ENCODE measurements at places on chromosomes 16 and 17.

DNA sequence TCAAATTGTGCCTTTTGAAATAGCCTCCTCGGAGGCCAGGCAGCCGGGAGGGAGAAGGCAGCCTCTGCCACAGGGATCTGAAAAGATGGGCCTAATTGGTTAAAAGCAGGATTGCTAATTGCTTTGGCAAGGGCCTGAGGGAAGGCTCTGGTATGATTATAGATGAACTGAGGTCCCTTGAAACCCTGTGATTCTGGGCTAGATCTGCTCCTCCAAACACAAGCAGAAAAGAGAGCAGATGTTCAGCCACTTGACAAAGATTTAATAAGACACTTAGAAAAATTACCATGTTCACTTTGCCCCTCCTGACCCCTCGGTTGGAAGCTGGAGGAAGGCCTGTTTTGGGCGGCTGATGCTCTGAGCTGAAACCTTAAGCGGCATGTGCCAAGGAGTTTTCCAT lies 209.5 kb upstream of the MPHOSPH6 start:
- no peak for DNase-seq

DNA sequence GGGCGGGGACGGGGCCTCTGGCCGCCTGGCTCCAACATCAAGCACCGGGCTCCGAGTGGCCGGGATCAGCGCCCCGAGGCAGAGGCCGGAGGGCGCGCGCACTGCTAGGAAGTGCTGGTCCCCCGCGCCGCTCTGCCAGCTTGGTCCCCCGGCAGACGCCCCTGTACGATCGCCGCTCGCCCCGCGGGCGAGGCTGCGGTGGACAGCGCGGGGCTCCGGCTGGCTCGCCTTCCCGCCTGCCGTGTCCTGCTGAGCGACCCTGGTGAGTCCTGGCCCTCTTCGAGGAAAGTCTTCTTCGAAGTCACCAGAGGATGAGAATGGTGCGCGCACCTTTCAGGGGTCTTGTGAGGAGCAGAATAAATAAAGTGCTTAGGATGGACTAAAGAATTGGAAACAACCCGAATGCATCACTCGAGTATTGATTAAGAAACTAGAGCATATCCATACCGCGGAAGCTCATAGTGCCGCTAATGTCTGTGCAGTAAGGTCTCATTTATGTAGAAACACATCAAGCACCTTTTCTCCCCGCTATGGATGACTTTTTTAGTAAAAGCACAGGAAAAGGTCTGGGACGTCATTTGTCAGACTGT lies 392 bp downstream of the ZNF213 start:
- no peak for DNase-seq

DNA sequence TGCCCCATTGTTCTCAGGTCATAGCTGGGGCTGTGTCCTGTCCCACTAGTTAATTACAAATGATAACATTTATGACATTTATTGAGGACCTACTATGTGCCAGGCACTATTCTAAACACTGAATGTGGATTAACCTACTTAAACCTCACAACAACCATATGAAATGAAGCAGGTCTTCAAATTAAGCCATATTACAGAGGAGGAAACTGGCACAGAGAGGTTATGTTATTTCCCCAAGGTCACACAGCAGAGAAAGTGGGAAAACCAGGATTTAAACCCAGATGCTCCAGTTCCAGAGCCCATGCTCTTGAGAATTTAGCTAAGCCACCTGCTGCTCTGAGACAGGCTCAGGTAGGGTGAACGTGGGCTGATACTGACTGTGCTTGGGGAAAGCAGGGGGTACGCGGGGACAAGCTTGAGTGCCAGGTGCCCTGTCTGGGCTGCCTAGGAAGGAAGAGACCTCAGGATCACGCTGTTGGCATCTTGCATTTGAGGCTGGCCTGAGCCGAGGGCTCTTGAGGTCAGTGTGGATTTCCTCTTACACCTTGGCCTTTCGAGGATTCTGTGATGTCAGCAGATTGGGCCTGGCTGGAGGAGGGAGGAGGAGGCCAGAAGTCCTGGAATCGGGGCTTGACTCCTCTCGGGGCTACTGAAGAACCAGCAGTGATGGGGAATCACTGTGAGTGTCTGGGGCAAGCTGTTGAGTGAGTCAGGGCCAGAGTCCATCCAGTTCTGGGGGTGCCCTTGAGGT lies 8.9 kb downstream of the SPNS2 start:
- no peak for DNase-seq

GRCh38 chr17:64130559-64131001 lies 636 bp upstream of the ERN1 start:
- peak; percentile 90 for DNase-seq

DNA sequence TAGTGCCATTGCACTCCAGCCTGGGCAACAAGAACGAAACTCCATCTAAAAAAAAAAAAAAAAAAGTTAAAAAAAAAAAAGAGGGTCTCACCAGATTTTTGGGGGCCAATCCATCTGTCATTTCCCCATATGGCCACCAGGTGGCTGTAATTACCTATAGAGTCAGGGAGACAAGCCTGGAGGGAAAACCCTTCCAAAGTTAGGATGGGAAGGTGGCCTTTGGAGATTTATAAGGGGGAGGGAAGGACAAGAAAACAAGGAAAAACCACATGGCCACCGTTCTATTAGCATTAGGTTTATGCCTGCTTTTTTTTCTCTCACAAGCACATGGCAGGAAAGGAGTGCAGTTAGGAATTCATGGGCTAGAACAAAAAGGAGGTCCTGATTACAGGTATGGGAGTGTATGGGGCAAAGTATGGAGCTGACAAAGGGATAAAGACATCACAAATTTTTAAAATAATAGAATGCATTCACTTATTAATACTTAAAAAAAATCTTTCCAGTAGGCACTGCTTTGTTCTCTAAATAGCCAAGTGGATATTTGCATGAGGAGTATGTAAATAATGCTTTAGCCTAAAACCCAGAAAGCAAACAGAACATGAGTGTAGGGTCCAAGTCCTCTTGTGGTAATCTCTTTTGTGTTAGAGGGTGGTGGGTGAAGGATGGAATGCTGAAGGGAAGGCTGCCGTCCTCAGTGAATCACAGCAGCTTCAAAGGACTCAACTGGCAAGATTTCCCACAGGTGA lies 5.1 kb downstream of the CYB5D1 start:
- peak; percentile 59 for DNase-seq

- DNase-seq: peak; percentile 70
Observed at GRCh38 chr17:31339906-31340661, 18.7 kb upstream of the EVI2A start.

DNA sequence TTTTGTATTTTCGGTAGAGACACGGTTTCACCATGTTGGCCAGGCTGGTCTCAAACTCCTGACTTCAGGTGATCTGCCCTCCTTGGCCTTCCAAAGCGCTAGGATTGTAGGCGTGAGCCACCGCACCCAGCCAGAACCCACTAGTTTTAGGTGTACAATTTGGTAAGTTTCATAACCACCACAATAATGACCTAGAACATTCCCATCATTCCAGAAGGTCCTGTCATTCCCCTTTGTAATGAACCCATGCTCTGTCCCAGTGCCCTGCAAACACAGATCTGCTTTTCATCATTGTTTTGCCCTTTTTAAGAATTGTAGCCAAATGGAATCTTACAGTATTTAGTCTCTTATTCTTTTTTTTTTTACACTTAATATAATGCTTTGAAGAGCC lies 35.6 kb upstream of the IRF8 start:
- peak; percentile 29 for DNase-seq

DNA sequence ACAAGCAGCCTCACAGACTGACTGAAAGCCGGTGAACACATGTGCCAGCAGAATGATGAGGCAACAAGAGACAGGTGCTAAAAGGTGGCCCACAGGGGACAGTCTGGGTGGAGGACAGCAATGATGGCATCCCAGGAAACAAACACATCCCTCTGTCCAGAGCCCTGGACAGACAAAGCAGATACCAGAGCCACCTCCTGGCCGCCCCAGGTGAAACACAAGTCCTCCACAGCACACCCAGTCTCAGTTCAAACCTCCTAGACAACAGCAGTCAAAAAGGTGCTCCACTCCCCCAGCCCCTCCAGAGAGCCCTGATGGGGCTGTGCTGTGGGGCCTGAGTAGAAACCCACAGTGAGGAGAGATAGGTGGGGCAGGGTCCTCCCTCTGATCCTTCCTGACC lies 20.3 kb upstream of the CDH5 start:
- DNase-seq: no peak

DNA sequence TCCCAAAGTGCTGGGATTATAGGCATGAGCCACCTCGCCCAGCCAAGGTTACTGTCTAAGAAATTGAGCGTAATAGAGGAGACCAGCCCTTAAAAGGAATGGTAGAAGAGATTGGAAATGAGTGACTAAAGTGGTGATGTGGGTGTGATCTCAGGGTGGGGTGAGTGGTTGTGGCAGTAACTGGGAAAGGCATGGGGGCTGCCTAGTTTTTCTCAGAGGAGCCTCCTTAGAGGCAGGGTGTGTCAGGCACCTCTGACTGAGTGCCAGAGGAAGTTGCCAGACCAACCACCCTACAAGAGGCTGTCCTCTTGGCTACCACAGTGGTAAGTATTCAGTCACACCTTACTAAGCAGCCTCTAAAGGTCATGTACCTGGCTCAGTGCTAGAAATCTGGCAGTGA lies 8.9 kb downstream of the DUS2 start:
- peak; percentile 57 for DNase-seq

GRCh38 chr16:87095271-87095670 lies 221.9 kb downstream of the C16orf95 start:
- no peak for DNase-seq

DNA sequence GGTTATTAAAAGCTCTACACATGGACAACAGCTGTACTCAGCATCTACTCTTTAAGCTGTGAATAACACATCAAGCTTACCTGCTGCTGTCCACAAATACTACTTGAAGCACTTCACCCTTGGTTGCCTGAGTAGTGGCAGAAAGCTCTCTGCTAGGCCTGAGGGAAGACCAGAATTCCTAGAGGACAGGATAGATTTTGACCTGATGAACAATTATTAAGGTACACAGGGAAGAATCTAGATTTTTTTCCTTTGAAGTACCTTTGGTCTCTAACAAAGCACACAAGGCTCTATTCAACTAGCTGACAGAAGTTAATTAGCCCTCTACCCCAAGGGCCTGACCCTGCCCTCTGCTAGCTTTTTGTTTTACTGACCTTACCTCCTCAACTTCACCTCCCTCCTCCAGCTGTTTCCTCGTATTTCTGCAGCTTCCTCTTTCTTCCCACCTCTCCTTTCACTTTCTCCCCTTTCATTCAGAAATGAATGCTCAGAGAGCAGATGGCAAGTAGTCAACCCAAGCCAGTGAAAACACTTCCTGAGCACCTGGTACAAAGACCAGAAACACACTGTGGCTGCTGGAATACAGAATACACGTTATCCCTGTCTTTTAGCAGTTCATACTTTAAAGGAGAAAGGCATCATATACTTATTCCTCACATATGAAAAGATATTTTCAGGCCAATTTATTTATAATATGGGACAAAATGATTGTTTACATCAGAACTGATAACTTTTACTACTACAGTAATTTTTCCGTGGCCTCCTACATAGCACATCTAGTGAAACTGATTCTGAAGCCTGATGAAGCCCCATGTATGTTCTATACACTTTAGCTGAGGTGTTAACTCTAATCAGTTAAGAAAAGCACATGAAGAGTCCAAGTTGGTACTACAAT lies 5.7 kb upstream of the VEZF1 start:
- DNase-seq: no peak

DNA sequence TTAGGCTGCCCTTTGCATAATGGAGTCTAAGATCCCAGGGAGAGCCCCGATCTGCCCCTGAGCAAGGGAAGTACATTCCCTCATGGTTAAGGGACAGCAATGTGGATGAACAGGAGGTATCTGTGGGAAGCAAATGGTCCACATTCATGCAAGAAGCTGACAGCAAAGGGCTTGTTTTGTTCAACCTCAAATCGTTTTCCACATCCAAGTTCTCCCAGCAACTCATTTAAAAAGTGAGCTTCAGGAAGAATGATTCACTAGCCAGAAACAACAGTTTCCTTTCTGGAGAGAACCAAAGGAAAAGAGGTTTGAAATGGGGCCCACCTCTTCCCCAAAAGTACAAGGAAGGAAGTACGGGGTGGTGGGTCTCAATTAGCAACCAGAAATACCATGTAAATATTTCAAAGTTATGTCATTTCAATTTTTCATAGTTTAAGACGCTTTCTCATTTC lies 9.4 kb downstream of the HSPB9 start:
- DNase-seq: no peak

GRCh38 chr17:64240741-64241347 lies 22.2 kb downstream of the TEX2 start:
- peak; percentile 99 for DNase-seq

DNA sequence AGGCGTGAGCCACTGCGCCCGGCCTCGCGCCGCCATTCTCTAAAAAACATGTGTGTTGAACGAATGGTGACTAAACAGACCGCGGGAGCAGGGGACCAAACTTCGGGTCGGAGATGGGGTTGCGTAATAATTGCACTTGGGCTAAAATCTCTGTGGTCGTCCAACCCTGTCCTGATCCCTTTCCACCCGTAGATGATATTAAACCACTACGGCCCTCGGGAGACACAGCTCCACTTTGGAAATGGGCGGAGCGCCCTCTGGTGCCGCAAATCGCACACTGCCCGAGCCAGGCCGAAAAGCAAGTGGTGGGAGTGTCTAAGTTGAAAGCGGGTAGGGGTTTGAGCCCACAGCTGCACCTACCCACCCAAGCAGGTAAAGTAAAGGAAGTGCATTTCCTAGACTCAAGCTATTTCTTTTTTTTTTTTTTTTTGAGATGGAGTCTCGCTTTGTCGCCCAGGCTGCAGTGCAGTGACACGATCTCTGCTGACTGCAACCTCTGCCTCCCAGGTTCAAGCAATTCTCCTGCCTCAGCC lies 17.0 kb downstream of the CAVIN1 start:
- DNase-seq: peak; percentile 60

- DNase-seq: no peak
Observed at GRCh38 chr17:77935121-77935571, 23.4 kb upstream of the TNRC6C start.

DNA sequence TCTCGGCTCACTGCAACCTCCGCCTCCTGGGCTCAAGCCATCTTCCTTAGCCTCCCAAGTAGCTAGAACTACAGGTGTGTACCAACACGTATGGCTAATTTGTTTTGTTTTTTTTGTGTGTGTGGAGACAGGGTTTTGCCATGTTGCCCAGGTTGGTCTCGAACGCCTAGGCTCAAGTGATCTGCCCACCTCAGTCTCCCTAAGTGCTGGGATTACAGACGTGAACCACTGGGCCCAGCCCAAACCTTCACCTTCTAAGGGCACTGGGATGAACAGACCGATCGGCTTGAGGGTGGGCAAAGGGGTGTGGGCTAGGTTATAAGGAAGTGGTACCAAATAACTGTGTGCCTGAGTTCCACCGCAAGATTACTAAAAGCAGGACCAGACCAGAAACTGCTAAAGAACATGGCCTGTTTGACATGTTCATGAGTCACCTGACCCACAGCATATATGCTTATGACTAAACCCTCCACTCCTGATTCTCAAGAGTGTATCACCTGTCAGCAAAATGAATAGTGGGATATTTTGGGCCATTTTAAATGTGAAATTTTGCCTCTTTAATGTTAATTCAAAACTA lies 8.1 kb downstream of the TMEM97 start:
- DNase-seq: no peak

- no peak for DNase-seq
Observed at GRCh38 chr17:18181358-18181757, 2.3 kb upstream of the ALKBH5 start.

Measured in EL (cell line).